ENCODE measurements at places on chromosomes 13 and 19.

- no peak for DNase-seq
These were observed 14.2 kb downstream of the NDUFA11 start for GRCh38 chr19:5889288-5889971.

DNA sequence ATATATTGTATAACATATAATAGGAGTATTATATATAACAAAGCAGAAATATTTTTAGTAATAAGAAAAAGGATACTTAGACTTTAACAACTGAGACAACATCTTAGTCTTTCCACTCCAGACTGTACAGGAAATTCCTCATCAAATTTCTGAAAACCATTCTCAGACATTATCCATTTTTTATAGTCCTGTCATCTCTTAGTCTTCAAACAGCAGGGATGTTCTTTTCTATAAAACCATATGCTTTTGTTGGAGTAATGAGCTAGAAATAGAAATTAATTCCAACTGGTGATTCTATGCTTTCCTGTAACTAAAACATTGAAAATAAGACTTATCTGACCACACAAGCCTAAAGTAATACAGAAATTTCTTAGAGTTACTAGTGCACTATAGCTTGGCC is 82.2 kb upstream of the CSNK1A1L start:
- DNase-seq = no peak

DNA sequence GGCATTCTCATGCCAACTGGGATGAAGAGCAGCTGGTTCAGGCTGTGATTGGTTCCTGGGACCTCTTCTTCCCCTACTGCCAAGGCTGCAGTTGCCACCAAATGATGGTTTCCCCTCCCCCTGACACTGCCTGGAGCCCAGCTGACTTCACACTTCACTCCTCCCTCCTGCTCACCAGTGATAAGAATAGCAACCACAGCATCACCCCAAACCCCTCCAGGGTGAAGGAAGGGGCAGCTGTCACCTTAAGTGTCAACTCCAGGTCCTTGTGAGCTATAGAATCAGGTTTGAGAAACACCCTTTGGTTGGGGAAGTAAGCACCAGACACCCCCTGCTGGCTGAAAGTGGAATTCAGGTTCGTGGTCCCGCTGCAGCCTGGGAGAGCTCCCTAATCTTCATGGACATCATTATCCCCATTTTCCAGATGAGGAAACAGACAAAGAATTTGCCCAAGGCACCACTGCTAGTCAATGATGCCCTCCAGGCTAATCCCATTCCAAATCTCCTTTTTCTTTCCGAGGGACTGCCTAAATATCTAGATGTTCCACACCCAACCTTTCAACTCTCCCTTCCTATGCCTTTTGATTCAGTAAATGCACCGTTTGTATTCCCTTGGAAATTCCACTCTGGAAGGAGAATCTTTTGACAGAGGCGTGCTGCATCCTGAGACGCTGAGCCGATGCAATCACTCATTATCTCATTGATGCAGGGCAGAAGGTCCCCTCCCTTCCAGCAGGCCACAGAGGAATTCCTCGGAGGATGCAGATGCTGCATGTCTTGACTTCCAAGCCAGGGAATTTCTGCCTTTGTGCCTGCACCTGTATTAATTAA is 50.6 kb upstream of the UQCRFS1 start:
- DNase-seq = peak; percentile 37

- peak; percentile 61 for DNase-seq
These were observed at the start of gene ZNF491 for GRCh38 chr19:11798391-11799330. ZNF491 (plus strand) TSS chr19:11798523; CDS start chr19:11805954, 7,431 bp downstream.

DNA sequence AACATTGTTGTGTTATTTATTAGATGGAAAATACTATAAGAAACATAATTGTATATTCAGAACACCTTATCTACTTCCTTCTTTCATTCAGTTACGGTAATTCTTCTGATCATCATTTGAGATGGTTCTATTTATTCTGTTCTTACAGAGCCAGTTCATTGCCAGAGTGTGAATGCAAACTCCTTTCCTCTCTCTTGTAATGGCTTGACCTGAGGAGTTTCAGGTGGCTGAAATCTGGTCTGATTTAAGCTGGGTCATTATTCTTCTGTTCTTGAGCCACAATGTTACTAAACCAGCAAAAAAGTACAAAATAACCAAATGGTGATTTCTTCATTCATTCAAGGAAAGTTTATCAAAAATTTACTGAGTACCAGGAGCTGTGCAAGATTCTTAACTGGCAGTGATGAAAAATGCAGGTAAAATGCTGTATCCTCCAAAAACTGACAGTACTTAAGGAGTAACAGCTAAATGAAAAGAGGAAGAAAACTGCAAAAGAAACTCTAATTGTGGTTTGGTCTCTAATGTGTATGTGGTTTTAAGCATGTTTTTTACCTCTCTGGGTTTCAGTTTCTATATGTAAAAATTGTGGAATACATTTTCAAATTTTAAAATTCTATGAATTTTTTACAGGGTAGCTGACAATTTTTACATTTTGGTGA is 182.4 kb upstream of the UFM1 start:
- no peak for DNase-seq

DNA sequence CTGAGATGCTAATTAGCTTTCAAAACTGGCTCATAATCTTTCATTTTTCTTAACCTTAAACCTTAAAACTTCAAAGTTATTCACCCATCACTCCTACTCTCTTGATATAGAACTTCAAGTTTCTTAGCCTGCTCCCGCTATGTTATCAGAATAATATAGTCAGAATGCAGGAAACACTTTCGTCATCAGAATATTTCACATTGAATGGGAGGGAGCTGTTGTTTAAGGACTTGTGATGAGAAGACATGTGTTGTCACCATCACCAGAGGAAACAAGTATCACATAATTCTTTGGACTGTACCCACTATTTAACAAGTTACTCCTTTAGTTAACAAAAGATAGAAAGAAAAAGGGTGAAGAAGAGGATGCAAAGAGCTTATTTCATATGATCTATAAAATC is 65.0 kb upstream of the FNDC3A start:
- DNase-seq = no peak

GRCh38 chr19:1407528-1408299 is at the start of gene DAZAP1:
DAZAP1 (plus strand) TSS chr19:1407586; CDS start chr19:1407774, 188 bp downstream.
- DNase-seq = no peak

DNA sequence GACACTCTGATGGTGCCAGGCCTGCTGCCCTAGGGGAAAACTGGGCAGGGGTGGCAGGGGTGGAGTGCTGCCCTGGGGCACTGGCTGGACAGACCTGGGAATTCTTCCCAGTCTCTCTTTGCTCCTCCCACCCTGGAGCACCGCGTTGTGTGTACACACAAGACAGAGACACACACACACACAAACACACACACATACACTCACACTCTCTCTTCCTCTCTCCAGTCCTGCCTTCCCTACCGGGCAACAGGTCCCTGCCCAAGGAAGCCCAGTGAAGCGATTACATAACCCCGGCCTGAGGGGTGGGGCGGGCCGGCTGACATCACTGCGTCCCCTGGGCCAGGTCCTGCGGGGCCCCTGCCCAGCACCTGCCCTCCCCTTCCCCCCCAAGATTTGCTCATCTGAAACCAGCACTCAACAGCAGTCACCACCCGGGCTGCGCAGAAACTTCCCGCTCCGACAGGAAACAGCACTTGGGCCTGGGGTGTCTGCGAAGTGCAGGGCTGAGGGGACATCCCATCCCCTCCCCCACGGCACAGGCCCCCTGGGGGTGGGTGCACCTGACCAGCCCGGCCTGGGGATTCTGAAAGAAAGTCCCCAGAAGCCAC is 1.2 kb downstream of the MKNK2 start:
- no peak for DNase-seq

DNA sequence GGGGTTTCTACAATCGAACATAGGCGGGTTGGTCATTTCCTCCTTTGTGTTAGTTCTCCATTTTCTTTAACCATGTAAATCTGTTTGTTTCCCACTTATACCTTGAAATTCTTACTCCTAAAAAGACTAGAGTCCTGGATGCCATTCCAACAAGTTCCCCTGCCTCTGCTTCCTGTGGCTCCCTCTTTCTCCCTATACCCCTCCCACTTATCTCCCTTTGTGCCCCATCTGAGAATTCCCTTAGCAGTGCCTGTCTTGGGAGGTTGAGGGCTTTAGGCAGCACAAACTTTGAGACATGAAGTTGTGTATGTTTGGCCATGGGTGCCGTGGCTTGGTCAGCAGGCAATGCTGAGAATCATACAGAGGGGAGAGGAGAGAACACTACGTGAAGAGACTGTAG is 176.4 kb downstream of the RGCC start:
- no peak for DNase-seq

- DNase-seq = no peak
These were observed 24.7 kb downstream of the SUCLA2 start for GRCh38 chr13:47976325-47976724.

DNA sequence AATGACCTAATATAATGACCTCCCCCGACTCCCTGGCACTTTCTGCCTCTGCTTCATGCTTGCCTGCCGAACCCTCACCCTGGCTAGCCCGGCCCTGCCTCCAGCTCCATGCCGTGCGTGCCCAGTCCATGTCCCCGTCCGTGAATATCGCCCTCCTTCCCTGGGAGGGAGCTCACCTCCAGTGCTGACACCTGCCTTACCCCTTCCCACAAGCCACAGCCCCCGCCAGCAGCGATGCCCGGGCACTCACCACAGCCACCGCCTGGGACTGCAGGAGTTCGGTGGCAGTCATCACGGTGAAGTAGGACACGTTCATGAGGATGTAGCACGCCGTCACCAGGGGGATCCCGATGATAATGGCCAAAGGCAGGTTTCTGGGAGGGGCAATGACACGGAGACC is 10.0 kb downstream of the SLC7A9 start:
- no peak for DNase-seq

- DNase-seq = no peak
These were observed 30.1 kb downstream of the PIP5K1C start for GRCh38 chr19:3669947-3670795.

- no peak for DNase-seq
These were observed 11.1 kb downstream of the SYT3 start for GRCh38 chr19:50628551-50628950.

DNA sequence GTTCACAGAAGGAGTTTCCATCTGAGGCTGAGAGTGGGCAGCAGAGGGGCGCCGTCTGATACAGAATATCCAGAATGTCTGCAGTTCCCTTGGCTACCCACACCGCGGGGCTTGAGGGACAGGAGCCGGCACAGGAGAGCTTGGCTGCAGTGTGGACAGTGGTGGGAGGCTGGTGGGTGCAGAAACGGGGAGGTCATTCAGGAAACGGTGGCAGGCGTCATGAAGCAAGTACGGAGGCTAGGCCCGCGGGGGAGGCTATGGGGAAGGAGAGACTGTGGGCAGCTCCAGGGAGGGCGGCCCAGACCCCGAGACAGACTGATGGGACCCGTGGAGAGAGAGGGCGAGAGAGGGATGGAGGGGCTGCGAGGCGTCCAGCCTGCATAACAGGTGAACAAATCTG is 55.2 kb upstream of the UQCRFS1 start:
- no peak for DNase-seq

DNA sequence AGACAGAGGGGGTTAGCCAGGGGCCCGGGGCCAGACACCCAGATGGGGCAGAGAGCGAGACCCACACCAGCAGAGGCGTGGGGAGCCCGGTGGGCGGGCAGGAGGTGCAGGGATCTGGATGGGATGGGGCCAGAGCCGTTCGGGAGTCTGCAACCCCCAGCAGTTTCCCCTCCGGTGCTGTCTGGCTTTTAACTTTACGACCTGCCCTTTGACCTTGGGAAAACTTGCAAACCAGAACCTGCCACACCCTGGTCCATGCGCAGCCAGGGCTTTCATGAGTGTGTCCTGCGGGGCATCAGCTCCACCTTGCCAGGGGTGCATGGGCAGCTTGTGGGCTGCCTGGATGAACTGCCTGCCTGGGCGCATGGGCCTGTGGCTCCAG is 9.8 kb downstream of the JOSD2 start:
- DNase-seq = no peak

DNA sequence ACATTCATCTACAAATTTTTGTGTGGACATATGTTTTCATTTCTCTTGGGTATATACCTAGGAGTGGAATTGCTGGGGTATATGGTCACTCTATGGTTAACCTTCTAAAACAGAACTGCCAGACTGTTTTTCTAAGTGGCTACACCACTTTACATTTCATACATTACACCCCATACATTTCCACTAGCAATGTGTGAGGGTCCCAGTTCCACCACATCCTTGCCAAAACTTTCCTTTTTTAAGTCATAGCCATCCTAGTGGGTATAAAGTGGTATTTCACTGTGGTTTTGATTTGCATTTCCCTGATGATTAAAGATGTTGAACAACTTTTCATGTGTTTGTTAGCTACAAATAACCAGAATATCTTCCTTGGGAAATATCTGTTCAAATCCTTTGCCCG is 336.1 kb downstream of the SHISA2 start:
- no peak for DNase-seq

GRCh38 chr19:49491030-49491803 is 3.8 kb downstream of the RPL13A start:
- DNase-seq = no peak

- no peak for DNase-seq
These were observed 3.1 kb downstream of the POLR1G start for GRCh38 chr19:45409557-45409920.

DNA sequence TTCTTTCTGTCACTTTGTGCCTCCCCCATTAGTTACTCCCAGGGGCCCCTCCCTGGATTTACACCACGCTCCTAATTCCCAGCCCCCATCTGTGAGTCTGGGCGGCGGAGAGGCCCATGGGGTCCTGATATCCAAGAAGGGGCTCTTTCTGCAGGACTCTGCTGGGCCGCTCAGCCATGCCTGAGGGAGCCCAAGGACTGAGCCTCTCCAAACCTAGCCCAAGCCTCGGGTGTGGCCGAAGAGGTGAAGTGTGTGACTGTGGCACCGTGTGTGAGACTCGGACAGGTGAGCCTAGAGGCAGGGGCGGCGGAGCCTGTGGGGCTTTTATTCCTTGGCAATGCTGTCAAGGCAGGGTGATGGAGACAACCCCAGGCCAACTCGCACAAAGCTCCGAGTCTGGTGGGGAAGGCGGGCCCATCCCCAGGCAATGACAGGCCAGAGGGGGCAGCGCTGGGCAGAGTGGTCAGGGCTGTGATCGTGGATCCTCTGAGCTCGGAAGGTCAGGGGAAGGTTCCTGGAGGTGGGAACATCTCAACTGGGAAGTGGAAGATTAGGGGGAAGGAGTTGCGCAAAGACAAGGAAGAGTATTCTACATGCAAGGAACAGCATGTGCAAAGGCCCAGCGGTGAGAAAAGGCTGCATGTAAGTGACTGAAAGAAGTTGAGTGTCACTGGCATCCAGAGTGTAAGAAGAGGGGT is 1.6 kb downstream of the PLEKHG2 start:
- no peak for DNase-seq

DNA sequence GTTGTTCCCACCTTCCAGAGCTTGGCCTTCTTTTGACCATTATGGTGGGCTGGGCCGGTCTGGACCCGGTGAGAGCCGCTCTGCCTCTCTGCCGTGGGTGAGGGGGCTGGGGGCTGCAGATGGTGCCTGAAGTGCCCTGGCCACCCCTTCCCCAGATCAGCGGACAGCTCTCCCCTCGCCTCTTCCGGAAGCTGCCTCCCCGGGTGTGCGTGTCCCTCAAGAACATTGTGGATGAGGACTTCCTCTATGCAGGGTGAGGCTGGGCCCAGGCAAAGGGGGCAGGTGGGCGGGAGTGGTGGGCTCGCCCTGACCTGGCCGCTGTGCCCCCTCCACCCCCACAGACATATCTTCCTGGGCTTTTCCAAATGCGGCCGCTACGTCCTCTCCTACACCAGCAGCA is 1.9 kb downstream of the DCAF15 start:
- DNase-seq = no peak

GRCh38 chr13:73903561-73903960 is 230.6 kb downstream of the KLF12 start:
- DNase-seq = no peak

GRCh38 chr19:8910775-8911414 is 78.7 kb downstream of the MBD3L1 start:
- DNase-seq = no peak

- DNase-seq = no peak
These were observed 46.4 kb downstream of the PSG3 start for GRCh38 chr19:42693760-42694350.
